ENCODE measurements at places on chromosomes 11 and 22. TPM values are rescaled to one million over a fixed set of nuclear protein-coding genes. Genes with fewer than 3 reads are reported as not detected.
A peak's percentile ranks its signal among the peaks of the same experiment; 100 is the strongest.

Gene LRRC10B
- 0.64 TPM for total RNA-seq

Gene POLA2
- 62.9 TPM for total RNA-seq

Gene PHETA2
- 0.17 TPM for total RNA-seq

Gene SMTNL1
- total RNA-seq, result not detected

Gene GDPD4
- total RNA-seq, result not detected

Gene TSPAN32
- not detected for total RNA-seq

Gene MS4A15
- not detected for total RNA-seq

Gene SCN4B
- 26.1 TPM for total RNA-seq

DNA sequence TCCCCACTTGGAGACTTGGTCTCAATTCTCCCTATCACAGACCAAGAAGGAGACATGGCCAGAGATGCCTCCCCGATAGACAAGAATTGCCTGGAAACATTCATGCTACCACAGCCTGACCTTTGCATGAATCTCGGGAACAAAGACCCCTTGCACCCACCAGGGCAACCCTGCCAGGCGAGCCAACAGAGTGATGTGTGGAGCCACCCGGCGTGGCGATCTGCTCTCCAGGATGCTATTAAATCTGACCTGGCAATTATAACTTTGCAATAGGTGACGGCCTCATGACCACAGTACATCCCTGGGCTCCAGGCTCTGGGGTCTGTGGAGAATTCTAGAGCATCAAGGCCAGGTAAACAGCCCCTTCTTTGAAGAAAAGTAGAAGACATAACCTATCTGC lies 31.1 kb upstream of the MN1 start:
- DNase-seq, result no peak

DNA sequence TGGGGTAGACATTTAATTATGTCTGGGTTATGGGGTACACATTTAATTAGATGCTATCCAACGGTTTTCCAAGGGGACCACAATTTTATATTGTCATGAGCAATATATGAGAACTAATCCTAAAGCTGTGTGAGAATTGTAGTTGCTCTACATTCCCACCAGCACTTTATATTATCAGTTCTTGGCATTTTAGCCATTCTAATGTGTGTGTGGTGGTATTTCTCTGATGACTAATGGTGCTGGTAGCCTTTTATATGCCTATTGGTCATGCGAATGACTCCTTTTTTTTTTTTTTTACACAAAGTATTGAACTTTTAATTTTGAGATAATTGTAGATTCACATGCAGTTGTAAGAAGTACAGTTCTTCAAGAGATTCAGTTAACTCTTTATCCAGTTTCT lies 26.2 kb downstream of the TMEM135 start:
- peak; percentile 51 for DNase-seq

GRCh38 chr11:72242141-72242540 lies 1.8 kb downstream of the PHOX2A start:
- DNase-seq, result no peak

DNA sequence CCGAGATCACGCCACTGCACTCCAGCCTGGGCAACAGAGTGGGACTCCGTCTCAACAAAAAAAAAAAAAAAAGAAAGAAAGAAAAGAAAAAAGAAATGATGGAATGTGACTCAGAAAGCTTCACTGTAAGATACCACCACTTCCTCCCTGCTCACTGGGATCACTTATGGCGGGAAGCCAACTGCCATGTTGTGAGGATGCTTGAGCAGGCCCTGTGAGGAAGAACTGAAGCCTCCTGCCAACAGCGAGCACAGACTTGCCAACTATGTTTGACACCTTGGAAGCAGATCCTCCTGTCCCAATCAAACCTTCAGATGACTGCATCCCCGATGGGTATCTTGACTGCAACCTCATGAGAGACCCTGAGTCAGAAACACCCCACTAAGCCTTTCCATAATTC lies 8.3 kb downstream of the SEC14L6 start:
- DNase-seq, result peak; percentile 56

- no peak for DNase-seq
Measured at GRCh38 chr11:41256041-41256440, 203.4 kb downstream of the LRRC4C start.

DNA sequence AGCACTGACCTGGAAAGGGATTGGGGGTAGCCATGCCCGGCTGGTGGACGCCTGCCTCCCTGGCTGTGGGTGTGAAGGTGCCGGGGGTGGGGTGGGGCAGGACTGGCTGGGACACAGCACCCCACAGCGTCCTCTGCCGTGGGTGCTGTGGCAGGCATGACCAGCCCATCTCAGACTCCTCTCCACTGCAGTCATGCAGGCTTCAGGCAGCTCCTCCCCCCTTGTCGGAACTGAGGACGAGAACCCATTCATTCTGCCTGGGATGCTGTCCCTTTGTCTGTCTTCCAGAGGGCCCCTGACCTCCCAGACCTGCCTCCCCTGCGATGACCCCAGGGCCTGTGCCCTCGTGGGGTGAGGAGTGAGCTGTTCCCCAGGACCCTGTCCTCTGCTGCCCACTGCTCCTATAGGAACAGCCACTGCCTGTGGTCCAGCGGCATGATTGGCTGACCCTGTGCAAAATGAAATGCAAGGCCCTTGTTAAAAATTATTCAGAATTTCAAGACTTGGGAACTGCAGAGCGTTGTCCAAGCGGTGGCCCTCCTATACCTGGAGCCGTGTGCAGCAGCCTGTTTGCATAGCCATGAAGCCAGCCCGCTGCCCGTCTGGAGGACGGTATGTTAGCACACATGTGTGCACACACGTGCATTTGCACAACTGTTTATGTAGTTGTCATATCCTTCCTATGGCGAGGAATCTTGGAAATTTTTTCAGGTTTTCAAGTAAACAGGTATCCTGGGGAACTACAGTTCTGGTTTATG lies 1122.3 kb downstream of the BRD1 start:
- DNase-seq, result no peak

DNA sequence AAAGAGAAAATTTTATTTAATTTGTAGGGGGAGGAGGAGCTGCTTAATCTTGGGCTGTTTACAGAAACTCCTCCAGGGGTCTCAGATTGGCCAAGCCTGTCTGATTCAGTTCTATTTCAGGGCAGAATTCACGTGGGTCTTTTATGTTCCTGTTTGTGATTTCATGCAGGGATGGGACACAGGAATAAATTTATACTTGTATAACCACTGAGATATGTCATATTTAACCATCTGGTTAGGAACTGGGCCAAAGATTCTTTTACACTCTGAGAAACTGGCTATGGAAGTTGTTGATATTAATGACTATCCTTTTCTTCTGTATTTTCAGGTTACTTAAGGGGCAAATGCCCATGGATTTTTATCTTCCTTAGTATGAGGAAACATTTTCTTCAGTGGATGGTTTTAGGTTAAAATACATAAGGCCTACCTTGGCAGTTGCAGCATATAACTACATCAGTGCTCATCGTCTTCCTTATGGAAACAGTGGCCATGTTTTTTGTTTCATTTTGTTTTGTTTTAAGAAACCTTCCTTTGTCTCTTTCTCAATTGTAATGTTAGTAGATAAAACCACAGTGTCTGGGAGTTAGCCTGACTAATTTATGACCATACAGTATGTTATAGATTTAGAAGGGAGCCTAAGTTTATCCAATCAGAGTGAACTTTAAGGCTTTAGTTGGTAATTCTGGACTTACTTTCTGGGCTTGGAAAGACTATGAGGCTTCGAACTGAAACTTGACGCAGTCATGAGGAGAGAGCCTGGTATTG lies 132.4 kb upstream of the ANO3 start:
- DNase-seq, result no peak

GRCh38 chr22:43320943-43321900 lies 21.9 kb downstream of the SCUBE1 start:
- DNase-seq, result no peak

DNA sequence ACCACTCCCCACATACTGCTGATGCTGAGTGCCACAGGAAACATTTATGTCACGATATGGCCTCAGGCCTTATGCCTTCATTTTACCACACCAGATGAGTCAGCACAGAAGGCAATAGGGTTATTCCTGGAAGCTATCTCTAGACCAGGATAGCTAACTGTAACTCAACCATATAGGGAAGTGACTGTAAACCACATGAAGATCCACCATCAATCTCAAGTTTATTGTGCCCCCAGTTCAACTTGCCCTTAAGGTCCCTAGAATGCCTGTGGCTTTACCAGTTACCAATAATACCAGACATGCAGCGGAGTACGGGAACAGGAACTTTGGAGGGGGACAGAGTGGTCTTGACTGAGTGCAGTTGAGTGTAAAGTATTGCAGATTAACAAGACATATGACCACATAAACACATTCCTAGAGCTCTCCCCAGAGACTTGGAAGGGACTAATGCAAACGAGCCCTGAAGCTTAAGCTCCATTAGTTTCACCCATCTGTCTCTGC lies 180.9 kb downstream of the KIF18A start:
- peak; percentile 100 for DNase-seq

GRCh38 chr11:95359341-95359663 lies 128.3 kb upstream of the SESN3 start:
- DNase-seq, result no peak

- DNase-seq, result no peak
Measured at GRCh38 chr22:23054531-23055257, 15.6 kb upstream of the GNAZ start.

DNA sequence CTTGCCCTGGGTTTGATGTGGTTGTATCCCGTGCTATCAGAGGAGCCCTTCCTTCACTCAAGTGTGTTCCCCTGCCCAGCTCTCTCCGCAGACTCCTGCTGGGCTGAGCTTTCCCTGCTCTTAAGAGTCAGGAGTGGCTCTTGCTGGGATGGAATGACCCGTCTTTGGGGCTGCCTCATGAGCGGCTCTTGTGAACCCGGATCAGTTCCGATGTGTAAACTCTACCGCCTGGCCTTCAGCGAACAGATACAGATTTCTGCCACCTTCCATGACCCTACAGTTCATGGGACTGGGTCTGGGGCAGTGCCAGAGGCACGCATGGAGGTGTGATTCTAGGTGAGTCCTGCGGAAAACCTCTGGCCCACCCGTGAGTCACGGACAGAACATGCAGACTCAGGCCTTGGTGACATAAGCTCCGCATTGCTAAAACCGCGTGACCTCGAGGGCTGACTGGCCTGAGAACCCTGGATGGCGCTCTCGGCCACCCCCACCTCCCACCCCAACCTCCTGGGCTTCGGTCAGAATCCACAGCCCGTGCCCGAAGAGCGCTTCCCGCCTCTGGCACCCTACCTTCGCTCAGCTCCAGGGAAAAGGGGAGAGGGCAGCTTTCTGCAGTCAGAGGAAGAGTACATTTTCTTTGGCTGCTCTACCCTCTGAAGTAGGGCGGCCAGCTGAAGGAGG lies 1.3 kb upstream of the ZBTB16 start:
- no peak for DNase-seq

DNA sequence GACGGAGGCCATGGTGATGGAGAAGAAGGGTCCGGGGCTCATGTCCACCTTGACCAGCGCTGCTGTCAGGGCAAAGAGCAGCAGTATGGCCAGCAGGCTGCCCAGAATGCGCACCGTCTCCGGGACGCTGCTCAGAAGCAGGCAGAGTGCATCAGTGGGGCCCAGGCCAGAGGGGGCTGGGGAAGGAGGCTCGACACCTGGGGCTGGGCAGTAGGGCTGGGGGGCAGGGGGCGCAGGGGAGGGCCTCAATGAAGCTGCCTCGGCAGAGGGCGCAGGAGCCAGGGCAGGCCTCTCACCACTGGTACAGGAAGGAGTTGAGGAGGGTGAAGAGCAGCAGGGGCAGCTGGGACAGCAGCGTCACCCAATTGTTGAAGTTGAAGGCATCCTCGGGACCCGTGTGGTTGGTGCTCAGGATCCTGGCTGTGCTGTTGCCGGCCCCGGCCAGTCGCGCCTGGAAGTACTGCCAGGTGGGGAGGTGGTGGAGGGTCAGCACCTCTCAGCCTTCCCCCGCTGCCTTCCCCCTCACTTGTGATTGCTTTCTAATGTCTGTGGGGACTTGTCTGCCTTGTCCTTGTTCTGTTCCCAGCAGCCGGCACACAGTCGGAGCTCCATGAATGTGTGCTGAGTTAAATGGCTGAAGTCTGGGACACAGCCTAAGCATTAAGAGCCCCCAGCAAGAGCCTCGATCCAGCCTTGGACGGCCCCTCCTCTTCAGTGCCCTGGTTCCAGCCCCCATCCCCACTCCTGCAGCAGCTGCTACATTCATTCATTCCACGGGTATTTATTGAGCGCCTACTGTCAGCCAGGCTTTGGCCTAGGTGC lies 2.3 kb downstream of the SLC29A2 start:
- no peak for DNase-seq

- DNase-seq, result no peak
Measured at GRCh38 chr11:112593440-112593839, 332.8 kb upstream of the PLET1 start.

DNA sequence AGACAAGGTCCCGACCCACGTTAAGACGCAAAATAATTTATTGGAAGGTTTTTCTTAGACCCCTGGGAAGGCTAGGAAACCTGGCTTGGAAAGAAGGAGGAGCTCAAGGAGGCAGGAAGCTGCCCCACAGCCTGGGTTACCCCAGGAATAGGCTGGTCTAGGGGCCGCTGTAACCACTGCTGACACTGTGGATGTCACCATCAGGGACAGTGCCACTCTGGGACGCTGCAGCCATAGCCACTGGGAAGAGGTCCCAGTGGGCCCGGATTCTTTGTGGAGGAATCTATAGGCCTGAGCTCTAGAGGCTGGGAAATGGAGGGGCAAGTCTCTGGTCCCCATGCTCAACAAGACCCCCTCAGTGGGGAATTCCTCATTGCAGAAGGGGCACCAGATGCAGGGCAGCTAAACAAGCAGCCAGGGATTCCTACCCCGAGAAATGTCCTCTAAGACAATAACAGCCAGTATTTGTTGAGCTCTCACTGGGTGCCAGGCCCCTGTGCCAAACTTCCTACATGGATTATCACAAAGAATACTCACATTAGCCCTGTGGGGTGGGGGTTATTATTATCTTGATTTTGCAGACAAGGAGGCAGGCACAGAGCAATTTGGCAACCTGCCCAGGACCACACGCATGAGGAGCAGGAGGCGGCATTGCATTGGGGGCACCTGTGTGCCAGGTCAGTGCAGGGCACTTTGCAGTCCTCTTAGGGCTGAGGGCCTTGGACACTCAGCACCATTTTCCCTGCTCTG lies 19.5 kb upstream of the CHKA start:
- DNase-seq, result no peak

- no peak for DNase-seq
Measured at GRCh38 chr11:71190551-71190950, 61.8 kb downstream of the SHANK2 start.

- DNase-seq, result no peak
Measured at GRCh38 chr11:69126286-69126685, 29.4 kb upstream of the SMIM38 start.

DNA sequence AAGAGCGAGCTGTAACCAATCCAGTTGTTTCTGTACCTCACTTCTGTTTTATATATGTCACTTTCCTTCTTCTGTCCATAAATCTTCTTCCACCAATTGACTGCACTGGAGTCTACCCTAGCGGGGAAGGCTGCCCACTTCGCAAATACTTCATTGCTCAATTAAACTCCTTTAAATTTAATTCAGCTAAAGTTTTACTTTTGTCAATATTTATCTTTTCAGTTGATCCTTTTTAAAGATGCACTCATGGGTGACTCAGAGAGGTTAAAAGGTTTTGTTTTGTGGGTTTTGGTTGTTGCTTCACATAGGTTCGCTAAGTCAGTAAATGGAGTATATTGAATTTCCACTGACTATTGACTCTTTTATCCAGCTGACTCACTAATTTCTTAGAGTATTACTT lies 597.2 kb downstream of the DLG2 start:
- DNase-seq, result peak; percentile 49
